ENCODE measurements at places on chromosomes 12 and 14. TPM values are rescaled to one million over a fixed set of nuclear protein-coding genes. Genes with fewer than 3 reads are reported as not detected.

Gene RTL1
- not detected for total RNA-seq

Gene AQP6
- 1.4 TPM for total RNA-seq

Gene TMEM179
- total RNA-seq: 66.5 TPM

Gene AREL1
- 56.8 TPM for total RNA-seq

Gene CLMN
- total RNA-seq: 147 TPM

- DNase-seq: no peak
These were observed 70.4 kb downstream of the NRXN3 start for GRCh38 chr14:78240567-78240966.

DNA sequence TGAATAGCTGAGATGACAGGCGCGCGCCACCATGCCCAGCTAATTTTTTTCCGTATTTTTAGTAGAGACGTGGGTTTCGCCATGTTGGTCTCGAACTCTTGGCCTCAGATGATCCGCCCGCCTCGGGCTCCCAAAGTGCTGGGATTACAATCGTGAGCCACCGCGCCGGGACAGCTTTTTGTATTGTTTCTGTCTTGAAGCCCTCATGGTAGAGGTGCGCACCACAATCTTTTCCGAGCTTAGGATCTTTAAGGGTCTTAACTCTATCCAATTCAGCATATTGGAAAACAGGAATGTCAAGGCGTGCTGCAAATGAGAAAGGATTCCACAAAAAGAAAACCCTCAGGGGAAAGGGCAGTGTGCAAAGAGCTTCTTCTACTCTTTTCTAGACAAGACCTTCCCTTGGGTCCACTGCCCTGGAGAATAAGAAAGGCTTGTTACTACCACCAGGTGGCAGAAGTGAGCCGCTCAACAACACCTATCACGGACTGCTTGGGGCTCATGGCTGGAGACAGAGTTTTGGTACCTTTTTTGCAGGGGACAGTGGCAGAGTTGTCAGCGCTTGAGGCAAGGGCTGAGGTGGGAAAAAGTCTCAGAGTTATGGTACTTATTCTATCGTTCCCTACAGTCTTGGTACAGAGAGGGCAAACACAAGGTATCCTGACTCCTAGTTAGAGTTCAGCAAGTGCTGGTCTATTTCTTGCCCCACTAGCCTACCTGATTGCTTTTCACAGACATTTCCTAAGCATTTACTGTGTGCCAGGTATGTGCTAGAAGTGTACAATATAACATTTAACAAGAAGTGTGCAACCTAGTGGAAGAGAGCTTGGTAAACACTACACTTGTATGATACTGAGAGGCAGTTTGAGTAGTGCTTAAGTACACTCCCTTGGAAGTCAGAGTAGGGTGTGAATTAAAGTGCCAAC lies 16.4 kb upstream of the SP7 start:
- peak; percentile 78 for DNase-seq

DNA sequence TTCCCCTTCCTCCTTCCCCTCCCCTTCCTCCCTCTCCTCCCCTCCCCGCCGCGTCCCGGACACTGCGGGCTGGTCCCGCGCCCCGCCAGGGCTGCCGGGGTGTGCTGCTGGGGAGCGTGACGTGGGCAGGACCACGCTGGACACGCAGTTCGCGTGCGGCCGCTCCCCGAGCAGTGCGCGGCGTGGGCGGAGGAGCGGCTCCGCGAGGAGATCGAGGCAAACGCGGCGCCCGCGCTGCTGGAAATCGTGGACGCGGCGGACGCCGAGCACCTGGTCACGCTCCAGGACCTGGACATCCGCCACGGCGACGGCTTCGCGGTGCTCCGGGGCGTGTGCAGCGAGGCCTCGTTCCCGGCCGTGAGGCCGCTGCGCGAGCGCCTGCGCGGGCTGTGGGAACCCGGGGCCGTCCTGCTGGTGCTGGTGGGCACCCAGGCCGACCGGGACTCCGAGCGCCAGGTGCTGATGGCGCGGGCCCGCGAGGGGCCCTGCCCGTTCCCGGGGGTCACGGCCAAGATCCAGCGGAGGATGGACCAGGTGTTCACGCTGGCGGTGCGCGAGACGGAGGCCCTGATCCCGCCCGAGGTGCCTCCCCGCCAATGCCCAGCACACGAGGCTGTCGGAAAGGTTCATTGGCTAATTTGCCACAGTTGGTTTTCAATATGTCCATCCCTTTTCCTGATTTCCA lies 84.3 kb downstream of the TNFAIP2 start:
- DNase-seq: no peak
